ENCODE measurements at places on chromosomes 6 and 20.

- DNase-seq: no peak
These were observed 14.7 kb upstream of the SIM1 start for GRCh38 chr6:100479179-100480035.

DNA sequence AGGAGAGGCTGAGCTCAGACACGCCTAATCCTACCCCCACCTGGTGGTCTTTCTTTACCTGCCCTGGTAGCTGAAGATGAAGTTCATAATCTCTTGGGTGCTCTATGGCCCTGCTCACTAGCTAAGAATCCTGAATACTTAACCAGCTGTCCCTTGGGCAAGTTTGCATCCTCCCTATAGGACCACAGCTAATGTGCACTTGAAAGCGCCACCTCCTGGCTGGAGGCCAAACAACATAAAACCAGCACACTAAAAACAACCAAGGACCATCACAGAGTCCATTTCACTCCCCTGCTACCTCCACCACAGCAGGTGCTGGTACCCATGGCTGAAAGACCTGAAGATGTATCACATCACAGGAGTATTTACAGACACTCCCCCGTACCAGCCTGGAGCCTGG is 155.5 kb upstream of the SLC24A3 start:
- DNase-seq: no peak

- no peak for DNase-seq
These were observed 2.2 kb downstream of the SLC13A3 start for GRCh38 chr20:46648903-46649649.

GRCh38 chr20:37611346-37611745 is 82.5 kb upstream of the CTNNBL1 start:
- no peak for DNase-seq

DNA sequence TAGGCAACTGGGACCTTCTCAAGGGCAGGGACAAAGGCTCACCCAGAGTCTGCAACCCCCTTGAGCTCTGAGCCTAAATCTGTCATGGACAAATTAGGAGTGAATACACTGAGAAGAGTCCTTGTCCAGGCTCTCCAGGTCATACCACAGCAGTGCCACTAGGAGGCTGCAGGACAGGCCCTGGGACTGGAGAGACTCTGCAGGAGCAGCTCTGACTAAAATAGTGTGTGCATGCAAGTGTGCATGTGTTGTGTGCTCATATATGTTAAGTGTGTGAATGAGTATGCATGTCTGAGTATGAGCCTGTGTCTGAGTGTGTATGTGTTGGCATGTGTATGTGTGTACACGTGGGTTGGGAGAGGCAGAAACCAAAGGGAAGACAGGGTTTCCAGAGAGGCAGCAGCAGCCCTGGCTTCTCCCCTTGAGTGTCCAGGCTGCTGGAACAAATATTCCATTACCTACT is 27.1 kb downstream of the MRPL14 start:
- no peak for DNase-seq

GRCh38 chr20:1177680-1178079 is 7.1 kb downstream of the TMEM74B start:
- DNase-seq: no peak

DNA sequence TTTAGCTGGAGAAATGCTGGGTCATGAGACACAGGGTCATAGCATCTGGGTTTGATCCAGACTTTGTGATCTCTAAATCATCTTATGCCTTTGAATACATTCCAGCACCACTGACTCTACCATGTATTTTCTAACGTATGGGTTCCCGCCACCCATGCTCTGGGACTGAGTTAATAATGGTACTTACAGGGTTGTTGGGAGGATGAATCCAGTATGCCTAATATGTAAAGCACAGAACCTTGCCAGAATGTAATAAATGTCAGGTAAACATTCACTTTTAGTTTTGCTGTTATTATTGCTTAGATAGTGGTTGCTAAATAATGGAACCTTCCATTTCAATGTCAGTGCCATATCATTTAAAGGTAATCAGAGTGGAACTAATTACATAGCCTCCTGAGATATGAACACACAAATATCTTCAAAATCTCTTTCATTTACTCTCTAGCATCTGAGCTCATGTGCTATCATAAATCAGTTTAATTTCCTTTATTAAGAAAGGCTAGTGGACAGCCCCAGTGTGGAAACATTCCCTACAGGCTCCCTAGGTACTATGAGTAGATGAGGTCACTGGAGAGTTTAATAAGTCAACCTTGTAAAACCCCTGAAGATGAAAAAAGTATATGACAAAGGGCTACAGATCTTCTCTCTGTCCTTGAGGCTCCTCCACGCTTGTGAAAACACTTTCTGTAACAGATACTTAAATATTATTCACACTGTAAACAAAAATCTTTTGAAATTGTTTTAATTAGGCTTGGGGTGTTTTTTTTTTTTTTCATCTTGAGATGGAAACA is 226.6 kb downstream of the ALDH8A1 start:
- no peak for DNase-seq

GRCh38 chr20:24118034-24118433 is 129.5 kb upstream of the GGTLC1 start:
- DNase-seq: no peak

DNA sequence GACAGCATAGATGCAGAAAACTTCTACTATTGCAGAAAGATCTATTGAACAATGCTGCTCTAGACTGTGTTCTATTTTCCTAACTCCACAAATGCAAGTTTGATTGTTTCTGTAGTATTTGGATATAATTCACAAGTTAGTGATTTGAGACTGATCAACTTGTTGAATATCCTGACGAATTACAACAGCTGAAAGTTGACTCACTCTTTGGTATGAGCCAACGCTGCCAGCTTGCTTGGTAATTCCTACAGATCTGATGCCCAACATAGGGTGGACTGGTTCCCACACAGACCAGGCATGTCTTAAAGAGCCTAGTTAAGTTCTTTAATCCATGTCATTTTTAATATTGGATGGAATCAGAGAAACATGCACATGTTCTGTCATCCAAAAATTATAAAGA is 231.0 kb upstream of the RAB32 start:
- DNase-seq: no peak

- no peak for DNase-seq
These were observed 68.1 kb downstream of the CPNE5 start for GRCh38 chr6:36771145-36771544.

DNA sequence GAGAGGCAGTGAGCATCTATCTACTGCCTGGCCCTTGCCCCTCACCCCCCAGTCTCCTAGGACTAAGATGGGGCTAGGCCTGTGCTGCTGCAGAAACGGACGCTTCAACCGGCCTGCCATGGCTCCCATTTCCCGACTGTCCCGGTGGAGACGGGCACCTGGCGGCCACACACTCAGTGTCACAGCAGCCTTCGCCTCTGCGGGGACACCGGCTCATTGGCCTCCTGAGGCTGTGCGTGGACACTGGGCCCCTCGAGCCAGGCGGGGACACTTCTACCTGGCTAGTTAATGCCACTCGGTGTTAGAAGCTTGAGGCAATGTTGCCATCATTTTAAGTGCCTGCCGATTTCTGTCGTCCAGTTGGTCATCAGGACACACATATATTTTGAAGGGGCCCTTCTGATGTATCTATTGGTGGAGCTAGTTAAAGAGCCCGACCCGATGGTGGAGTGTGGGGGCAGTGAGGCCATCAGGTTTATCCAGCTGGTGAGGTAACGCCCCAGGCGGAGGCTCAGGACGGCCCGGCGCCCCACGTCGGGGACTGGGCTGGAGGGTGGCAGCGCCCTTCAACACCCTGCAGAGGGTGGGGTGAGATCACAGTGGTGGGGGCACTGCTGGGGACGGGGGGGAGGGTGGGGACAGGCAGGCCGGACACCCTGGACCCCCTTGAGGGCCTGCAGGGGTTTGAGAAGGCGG is 58.9 kb upstream of the GATA5 start:
- no peak for DNase-seq

- no peak for DNase-seq
These were observed 14.7 kb downstream of the IPCEF1 start for GRCh38 chr6:154341871-154342270.

DNA sequence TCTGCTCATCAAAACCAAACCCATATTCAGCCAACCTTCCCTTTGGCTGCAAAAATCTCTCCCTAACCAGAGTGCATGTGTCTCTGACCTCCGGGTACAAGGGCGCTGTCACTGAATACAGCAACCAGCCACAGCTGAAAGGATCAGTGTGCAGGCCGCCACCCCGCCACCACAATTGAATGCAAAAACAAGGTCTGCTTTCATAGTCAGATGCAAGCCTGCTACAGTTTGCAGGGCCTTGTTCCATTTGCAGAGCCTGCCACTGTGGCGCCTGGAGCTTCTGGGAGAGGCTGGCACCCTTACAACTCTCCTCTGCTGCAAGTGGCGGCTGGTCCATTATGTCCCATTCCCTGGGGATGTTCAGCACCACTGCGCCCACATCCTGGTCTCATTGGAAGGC is 23.5 kb downstream of the MDGA1 start:
- DNase-seq: no peak

GRCh38 chr6:35086282-35086632 is 54.9 kb downstream of the TCP11 start:
- no peak for DNase-seq

DNA sequence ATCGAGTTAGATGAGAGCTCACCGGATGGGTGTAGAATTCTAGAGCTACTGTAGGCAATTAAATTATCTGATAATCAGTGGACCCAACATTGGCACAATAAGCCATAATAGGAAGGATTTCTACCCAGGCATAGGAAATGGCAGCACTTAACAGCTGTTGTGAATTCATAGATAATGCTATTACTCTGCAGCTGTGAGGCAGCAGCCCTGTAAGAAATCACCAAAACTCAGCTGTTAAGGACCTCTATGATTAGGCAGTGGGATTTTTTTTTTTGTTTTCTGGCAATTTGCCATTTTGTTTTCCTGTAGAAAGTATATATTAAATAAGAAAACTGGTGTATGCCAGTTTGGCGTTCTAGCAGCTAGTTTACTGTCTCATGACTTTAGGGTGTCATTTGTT is 609.1 kb upstream of the SLC35B3 start:
- DNase-seq: no peak

DNA sequence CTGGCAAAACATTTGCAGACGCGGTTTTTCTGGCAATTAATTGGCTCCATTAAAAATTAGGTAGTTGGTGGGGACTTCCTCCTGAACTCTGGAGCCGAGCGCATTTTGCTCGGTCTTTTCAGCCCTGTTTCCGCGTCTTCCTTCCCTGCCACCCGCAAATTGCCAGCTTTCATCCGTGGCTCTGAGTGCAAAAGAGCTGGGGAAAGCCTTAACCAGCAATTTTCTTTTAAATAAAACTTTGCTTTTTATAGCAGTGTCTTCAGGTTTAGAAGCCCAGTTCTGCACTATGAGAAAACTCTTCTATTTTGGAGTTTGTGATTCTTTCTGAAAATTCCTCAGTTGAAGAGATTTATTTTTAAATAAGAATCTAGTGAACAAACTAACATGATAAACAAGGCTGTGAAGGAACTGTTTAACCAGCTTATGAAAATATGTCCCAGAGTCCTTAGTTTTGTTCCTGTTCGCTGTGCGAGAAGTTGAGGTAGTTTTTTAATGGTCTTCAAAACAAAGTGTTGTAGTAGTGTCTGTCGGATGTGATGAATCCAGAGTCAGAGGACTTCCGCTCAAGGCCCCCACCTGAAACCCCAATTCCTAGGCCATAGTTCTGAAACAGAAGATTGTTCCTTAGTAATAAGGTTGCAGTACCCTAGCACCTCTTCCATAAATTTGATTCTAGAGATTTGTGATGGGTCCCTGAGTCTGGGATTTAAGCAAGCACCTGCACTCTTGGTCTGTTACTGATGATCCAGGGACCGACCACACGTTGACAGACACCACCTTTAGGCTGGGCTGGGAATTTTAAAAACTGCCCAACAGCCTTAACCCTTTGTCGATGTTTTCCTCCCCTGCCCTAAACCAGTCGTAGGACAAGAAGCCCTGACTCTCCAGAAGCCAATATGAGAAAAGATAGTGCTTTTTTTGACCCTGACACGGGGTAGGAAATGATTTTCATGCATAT is 950 bp downstream of the KCTD20 start:
- no peak for DNase-seq

DNA sequence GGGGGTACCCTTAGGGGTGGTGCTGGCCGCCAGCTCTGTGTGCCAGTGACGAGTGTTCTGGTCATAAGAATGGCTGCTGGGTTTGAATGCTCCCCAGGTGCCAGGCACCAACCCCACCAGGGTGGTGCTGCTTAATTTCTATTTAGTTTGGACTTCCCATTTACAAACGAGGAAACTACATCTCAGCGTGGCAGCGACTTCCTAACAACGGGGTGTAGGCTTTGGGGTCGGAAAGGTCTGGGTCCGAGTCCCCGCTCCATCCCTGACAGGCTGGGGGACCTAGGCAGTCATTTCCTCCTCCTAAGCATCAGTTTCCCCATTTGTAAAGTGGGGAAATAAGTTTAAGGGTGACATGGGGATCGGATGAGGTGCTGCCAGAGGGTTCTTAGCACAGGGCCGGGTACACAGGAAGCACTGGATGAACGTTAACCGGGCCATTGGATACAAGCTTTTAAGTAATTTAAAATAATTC is 30.3 kb downstream of the CEBPB start:
- DNase-seq: no peak

GRCh38 chr20:48164034-48164433 is 378.8 kb upstream of the SULF2 start:
- no peak for DNase-seq

GRCh38 chr20:35341366-35342028 is 49.3 kb upstream of the FAM83C start:
- DNase-seq: no peak

DNA sequence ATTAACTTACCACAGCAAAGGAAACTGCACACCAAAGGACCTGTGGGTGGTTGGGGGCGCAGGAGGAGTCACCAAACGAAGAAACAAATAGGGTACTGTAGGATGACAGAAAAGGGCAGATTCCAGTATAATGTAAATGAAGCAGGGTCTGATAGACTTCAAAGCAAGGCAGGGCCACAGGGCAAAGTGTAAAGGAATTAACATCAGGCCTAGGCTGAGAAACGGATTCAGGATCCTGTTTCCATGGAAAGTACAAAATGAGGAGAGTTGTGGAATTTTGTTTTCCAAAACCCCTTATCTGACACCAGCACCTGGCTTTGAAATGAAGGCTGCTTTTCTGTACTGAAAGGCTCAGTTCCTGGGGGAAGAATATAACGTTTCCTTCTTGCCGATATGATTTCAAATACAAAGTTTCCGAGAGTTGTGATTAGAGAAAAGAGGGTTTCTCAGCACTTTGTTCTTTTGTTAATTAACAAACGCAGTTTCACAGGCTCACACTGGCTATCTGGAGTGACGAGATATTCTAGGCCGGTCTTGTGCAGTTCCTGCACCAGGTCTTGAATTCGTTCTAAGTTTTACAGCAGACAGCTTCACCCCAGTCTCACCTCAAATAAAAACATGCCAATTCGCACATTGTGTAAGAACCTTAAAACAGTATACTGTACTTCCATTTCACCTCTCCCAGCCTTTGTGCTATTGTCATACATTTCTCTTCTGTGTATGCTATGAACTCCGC is 5.8 kb downstream of the DEFB123 start:
- DNase-seq: no peak

- no peak for DNase-seq
These were observed 4.9 kb downstream of the SASH1 start for GRCh38 chr6:148347441-148348054.
